NAMALWA (cell line): ENCODE measurements at places on chromosomes 5 and 9.
A peak's percentile ranks its signal among the peaks of the same experiment; 100 is the strongest.

GRCh38 chr5:95922798-95923197 lies 38.9 kb downstream of the ELL2 start:
- no peak for DNase-seq

DNA sequence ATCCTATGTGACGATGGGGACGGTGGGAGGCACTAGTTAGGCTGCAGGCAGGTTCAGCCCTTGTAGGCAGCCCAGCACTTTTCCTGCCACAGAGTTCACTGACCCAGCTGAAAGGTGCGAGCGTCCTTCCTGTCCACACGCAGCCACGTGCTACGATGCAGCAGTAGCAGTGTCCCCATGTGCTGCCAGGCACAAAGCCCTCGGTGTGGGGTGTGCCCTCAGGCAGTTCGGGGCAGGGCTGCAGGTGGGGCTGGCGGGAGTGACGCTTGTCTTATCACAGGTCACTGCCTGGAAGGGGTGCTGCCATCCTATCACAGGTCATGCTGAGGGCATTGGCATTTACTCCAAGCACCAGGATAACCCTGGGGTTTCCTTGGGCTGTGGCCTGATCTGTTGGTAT lies 46.8 kb upstream of the CLPTM1L start:
- no peak for DNase-seq

DNA sequence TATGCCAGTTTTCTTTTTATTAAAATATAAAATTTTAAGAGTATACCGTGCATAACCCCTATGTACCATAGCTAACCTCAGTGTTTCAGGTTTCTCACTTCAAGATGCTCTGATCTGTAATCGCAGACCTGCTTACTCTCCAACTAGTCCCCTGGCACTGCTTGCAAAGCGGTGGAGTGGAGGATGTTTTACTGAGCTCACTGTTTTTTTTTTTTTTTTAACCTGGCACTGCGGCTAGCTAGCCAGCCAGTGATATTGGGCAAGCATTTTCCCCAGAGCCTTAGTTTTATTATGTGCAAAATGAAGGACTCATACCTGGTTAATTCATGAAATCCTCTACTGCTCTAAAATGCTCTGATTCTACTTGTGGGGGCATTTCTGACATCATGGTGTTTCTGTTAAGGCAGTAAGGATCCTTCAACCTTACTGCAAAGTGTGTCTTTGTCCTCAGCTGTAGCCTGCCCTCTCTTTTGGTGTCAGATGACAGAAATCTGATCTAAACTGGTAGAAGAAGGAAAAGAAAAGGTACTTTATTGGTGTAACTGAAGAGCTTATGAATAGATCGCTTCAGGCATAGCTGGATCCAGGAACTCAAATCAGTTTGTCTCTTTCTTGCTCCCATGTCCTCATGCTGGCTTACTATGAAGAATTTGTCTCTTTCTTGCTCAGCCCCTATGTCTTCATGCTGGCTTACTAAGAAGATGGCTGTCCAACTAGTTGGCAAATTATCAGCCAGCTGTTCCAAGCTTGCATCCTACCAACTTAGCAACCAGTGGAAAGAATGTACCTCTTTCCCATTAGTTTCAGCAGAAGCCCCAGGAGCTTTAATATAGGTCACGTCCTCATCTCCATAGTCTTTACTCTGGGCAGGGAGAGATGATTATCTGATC lies 59.8 kb downstream of the DOCK2 start:
- DNase-seq, result no peak

DNA sequence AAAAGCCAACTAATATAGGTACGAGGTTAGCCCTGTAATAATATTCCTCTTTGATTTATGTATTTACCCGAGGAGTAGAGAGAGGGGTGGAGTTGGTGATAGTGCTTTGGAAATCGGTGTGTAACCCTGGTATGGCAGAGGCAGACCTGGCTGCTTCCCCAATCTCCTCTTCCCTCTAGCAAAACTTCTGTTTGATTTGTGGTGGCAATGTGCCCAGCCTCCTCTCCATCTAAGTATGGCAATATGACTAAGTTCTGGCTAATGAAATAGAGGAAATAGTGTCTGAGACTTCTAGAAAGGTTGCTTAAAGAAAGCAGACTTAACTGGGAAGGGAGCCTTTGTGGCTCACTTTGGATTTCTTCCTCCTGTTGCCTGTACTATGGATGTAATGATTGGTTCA lies 491.1 kb downstream of the ENC1 start:
- no peak for DNase-seq

DNA sequence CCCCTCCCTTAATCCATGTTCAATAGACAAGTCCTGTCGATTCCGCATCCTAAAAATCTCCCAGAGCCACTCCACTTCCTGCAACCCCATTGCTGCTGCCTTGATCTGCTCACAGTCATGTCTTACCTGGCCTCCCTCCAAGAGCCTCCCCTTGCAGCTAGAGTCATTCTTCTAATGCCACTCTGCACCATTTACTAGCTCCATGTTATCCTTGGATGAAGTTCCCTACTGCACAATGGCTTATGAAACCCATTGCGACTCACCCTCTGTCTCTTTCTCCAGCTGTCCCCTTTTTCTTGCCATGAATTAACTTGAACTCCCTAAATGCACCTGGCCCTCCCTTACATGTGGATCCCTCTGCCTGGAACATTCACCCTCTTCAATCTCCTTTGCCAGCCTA lies 39.5 kb downstream of the MEGF10 start:
- DNase-seq, result no peak

GRCh38 chr5:78755822-78756429 lies 107.4 kb upstream of the LHFPL2 start:
- no peak for DNase-seq

- no peak for DNase-seq
Measured at GRCh38 chr5:170046241-170046640, 59.5 kb upstream of the FOXI1 start.

GRCh38 chr5:39236718-39237117 lies 17.4 kb upstream of the FYB1 start:
- DNase-seq, result no peak

DNA sequence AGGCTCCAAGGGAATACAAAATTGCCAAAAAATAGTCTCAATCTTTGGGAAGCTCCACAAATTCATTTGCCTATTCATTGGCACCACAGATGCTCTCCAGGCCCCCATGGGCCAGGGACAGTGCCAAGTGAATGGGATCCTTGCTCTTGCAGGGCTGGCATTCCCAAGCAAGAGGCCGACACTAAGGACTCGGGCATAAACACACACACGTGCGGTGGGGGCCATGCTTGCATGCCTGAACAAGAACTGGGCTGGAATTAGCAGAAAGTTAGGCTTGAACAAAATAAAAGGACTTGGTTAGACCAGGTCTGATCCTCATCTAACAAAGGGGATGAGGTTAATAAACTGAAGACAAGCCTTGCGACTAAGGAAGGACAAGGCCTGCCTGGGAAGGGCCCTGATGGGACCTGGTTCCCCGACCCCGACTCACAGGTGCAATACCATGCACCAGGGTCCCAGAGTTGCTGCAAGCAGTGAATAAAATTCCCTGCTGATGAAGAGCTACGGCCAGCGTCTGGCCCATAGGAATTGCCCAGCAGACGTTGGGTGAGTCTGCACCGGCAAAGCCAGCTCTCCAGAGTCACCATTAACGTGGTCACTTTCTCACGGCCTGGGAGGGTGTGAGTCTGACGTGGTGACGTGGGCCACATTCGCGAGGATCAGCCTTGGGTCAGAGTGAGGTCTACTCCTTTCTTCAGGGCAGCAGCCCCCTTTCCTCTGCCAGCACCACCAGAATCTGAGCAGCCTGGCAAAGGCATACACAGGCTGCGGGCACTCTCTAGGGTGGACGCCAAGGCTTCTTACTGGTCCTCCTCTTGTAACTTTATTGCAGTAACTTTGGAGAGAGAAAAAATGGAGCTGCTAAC lies 77.4 kb upstream of the FCN1 start:
- DNase-seq, result no peak

DNA sequence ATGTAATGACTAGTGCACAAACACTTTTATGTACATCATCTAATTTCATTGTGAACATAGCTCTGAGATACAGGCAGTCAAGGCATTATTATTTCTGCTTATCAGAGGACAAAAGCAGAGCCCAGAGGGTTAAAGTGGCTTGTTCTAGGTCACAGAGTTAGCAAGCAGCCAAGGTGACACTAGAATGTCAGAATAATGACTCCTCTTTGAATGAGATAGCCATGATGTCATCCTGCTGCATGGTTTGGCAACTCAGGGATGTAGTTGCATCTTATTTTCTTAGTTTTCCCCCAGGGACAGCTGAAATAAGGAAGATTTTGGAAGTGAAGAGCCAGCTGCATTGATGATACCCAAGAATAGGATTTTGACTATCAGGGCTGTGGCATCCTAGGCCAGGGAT lies 54.4 kb downstream of the KCNV2 start:
- DNase-seq, result no peak

- DNase-seq, result no peak
Measured at GRCh38 chr5:620152-620551, 8.0 kb downstream of the CEP72 start.

- no peak for DNase-seq
Measured at GRCh38 chr9:127794001-127794791, 8.4 kb downstream of the CDK9 start.

DNA sequence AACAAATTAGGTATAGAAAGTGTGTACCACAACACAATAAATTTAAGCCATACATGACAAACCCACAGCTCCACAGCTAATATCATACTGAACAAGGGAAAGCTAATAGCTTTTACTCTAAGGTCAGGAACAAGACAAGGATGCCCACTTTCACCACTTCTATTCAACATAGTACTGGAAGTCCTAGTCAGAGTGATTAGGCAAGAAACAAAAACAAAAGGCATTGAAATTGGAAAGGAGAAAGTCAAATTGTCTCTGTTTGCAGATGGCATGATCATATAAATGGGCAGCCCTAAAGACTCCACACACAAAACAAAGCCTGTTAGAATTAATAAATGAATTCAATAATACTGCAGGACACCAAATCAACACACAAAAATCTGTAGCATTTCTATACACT lies 548.8 kb downstream of the CTNND2 start:
- DNase-seq, result no peak

- DNase-seq, result no peak
Measured at GRCh38 chr5:144126707-144127106, 43.8 kb downstream of the YIPF5 start.

DNA sequence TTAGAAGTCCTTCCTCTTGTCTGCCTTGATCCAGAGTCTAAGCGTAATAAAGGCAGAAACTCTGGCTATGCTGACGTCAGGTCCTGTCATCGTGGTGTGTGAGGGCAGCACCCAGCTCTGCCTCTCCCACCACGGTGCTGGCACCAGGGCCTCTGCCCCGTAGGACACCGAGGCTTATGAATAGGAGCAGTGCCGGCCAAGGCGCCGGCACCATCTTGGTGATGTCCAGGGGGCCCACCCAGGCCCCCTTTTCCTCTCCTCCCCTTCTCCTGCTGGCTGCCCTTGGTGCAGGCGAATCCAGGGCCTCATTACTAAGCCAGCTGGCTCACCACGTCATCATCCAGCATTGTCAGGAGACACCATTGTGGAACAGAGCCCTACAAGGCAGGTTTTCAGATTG lies 252.3 kb downstream of the FANCC start:
- no peak for DNase-seq

- no peak for DNase-seq
Measured at GRCh38 chr5:140694276-140694675, 3.0 kb downstream of the HARS2 start.

GRCh38 chr9:20524776-20525175 lies 97.5 kb downstream of the MLLT3 start:
- DNase-seq, result no peak

DNA sequence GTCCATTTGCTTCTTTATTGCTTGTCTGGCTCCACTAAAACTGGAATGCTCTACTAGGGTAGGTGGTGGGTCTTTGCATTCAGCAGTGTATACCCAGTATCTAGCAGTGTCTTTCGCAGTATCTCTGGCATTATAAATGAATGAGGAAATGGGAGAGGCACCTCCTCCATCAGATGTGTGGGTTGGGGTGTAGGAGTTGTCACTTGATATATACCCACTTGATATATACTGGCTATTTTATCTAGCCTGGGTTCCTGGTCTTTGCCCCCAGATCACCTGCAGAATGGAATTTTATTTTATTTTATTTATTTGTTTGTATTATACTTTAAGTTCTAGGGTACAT lies 208.5 kb downstream of the PARP8 start:
- DNase-seq, result no peak

- no peak for DNase-seq
Measured at GRCh38 chr5:158384535-158385481, 525.9 kb upstream of the CLINT1 start.

- peak; percentile 41 for DNase-seq
Measured at GRCh38 chr9:93057042-93057702, 1.3 kb upstream of the SUSD3 start.

- no peak for DNase-seq
Measured at GRCh38 chr9:94126844-94127243, 42.6 kb downstream of the PTPDC1 start.

DNA sequence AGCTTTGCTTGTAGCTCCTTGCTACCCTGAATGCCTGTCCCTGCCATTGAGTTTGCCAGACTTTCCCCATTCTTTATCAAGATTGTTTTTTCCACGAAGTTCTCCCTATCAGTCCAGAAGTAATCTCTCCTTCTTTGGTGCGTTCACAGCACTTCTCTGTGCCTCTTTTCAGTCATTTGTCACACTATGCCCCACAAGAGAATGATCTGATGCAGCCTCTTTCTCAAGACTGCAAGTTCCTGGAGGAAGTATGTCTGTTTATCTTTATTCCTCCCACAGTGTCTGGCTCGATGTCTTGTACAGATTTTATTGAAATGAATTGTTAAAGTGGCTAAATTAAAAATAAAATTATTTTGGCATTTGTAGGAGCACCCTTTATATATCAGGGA lies 99.3 kb downstream of the CCDC192 start:
- no peak for DNase-seq

DNA sequence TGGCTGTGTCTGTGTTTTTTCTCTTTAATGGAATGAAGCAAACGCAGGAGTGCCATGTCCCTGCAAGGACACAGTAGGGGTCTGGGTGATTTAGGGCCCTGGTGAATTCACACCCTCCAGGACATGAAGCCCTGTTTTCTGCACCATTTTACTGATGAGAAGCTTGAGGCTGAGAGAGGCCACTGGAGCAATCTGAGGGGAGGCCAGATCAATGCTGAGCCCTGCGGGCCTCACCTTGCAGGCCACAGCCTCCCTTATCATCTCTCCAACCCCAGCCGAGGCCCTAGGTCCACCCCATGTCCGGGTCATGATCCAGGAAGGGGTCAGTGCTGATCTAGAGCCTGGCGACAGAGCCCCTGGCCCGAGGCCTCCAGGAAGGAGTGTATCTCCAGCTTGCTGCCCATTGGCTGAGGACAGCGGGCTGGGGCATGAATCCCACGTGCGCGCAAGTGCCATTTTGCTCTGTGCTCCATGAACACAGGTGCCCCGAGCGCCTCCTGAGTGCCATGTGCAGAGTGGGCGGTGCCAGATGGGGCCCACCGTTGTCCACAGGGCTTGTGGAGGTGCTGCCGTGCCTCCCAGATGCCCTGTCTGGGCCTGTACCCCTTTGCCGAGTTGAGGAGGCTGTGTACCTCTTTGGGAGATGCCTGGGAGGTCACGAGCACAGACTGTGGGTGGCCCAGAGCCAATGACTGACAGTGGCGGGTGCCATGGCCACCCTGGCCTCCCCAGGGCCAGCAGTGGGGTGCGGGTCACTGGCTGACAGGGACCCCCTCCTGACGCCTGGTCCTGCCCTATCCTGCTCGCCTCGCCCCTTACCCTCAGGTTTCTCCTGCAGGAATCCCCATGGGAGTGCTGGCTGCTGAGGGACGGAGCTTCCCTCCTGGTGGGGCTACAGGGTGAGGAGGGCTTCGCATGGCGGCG lies 32.3 kb upstream of the LPCAT1 start:
- no peak for DNase-seq

- DNase-seq, result no peak
Measured at GRCh38 chr9:135515083-135515951, 5.9 kb upstream of the LCN1 start.
